Mesothelial cell of epicardium (in vitro differentiated cells): ENCODE measurements at places on chromosomes 5 and 9. TPM values are rescaled to one million over a fixed set of nuclear protein-coding genes. Genes with fewer than 3 reads are reported as not detected.

DNA sequence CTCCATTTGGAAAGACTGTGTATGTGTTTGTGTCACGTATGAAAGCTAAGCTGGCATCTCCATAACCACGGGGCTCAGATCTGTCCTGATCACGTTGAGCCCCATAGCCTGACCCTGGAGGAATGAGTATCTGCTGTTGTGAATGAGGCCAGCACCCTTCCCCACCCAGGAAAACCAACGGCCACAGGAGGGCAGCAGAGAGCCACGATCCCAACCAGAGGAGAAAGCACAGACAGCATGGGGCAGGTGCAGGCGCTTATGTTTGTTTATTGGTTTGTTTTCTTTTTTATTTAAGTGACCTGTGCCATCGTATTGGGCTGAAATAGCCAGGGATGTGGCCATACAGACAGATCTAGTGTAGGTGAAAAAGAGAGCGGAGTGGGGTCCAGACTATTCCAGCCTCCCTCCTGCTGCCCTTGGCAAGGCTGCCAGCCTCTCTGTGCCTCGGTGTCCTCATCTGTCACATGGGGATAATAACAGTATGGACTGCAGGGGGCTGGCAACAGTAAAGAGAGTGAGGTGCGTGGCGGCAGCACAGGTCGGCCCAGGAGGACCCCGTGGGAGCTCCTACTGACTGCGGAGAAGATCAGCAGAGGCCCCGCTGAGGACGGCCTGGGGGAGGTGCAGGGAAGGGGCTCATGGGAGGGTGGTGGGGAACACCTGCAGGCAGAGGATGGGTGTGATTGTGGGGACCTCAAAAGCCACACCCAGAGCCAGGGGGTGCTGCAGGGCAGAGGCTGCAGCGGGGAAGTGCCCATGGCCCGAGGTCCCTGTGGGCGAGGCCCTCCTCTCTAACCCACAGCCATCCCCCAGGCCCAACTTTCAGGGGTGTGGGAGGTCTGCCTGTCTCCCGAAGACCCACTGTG is 12.1 kb downstream of the OR2V2 start:
- H3K4me1 ChIP-seq = peaks cover 9% of the 10 kb centered on the region
- peak; percentile 68 for DNase-seq
- H3K27ac ChIP-seq = peak overlapping the region; percentile 89
- peak overlapping the region; percentile 39 for H3K4me3 ChIP-seq
- H3K27me3 ChIP-seq = peaks cover 56% of the 10 kb centered on the region
- H3K36me3 ChIP-seq = no peaks in the 10 kb centered on the region

DNA sequence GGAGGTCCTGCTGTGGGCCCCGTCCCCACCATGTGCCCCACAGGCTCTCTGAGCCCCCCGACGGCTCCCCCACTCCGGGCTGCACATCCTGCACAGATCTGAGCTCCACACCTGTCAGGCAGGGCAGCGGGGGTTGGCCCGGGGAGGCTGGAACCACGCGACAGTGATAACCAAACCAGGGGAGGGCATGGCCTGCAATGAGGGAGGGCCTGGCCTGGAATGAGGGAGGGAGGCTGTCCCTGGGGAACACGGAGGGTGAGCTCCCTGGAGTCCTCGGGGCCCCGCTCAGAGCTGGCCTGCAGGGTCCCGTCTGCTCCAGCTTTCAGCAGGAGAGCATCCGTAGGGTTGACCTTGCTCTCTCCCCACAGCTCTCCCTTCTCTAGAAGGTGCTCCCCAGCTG is 30.5 kb downstream of the SLC9A3 start:
- no peak for DNase-seq
- peaks cover 72% of the 10 kb centered on the region for H3K27me3 ChIP-seq
- H3K27ac ChIP-seq = no peak overlapping the region
- peaks cover 5% of the 10 kb centered on the region for H3K4me1 ChIP-seq
- H3K36me3 ChIP-seq = no peaks in the 10 kb centered on the region

GRCh38 chr5:55370291-55370925 is 62.6 kb downstream of the MTREX start:
- no peaks in the 10 kb centered on the region for H3K4me1 ChIP-seq
- peak overlapping the region; percentile 26 for H3K27ac ChIP-seq
- DNase-seq = no peak
- H3K36me3 ChIP-seq = peaks cover 57% of the 10 kb centered on the region
- no peaks in the 10 kb centered on the region for H3K27me3 ChIP-seq
- H3K4me3 ChIP-seq = no peak overlapping the region

- DNase-seq = no peak
- H3K36me3 ChIP-seq = no peaks in the 10 kb centered on the region
- H3K27me3 ChIP-seq = no peaks in the 10 kb centered on the region
- peaks cover 53% of the 10 kb centered on the region for H3K4me1 ChIP-seq
These were observed 33.5 kb upstream of the CRB2 start for GRCh38 chr9:123322273-123323195.

DNA sequence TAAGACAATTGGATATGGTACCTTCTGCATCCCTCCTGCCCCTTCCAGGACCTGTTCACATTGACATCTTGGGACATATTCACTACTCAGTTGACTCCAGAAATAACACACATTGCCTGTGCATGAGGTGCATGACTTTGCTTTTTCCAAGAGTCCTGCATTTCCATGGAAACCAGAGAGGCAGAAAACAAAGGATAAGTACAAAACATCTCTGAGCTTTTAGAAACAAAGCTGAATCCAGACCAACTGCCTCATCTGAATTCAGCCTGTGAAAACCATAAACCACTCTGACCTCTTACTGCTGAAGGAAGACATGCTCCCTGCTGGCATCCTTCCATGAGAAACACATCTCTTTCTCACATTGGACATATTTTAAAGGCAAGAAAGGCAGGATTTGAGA is 695.1 kb downstream of the TAF11L14 start:
- DNase-seq = no peak
- H3K36me3 ChIP-seq = peaks cover 6% of the 10 kb centered on the region
- H3K4me1 ChIP-seq = peaks cover 19% of the 10 kb centered on the region

DNA sequence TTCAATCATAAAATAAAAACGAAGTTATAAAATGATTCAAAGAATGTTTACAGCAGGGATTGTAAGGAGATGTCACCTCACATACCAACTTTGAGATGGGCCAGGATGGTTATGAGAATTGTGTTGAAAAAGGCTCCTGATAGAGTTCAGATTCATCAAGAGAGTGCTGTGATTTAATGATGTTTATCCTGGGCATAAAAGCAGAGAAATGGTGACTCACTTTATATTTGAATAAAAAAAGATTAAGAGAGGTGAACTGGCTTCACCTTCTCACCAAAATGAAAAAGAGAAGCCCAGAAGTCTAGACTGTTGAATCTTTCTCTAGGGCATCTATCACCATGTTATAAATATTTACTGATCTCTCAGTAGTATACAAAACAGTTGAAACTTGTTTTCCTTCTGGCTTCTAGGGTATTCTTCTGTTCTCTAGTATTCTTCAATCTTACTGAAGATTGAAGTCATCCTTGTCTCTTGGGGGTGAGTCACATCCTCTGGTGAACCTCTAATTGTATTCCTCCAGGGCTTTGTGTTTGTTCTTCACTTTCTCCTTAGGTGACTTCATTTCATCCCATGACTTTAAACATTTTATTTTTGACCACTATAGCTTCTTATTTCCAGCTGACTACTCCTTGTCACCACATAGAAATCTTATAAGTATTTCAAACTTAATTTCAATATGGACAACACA is 1237.3 kb upstream of the C9orf72 start:
- no peaks in the 10 kb centered on the region for H3K36me3 ChIP-seq
- no peak overlapping the region for H3K27ac ChIP-seq
- H3K4me3 ChIP-seq = no peak overlapping the region
- no peaks in the 10 kb centered on the region for H3K27me3 ChIP-seq

GRCh38 chr9:4016789-4017188 is 283.1 kb downstream of the GLIS3 start:
- no peak overlapping the region for H3K27ac ChIP-seq
- no peaks in the 10 kb centered on the region for H3K27me3 ChIP-seq
- H3K4me1 ChIP-seq = peaks cover 4% of the 10 kb centered on the region
- H3K4me3 ChIP-seq = no peak overlapping the region
- DNase-seq = no peak
- peaks cover 1% of the 10 kb centered on the region for H3K36me3 ChIP-seq

- peaks cover 5% of the 10 kb centered on the region for H3K27me3 ChIP-seq
- H3K4me1 ChIP-seq = peaks cover 24% of the 10 kb centered on the region
- DNase-seq = no peak
These were observed 130.7 kb upstream of the ACO1 start for GRCh38 chr9:32253731-32254130.

- H3K4me1 ChIP-seq = peaks cover 3% of the 10 kb centered on the region
- no peaks in the 10 kb centered on the region for H3K27me3 ChIP-seq
- no peaks in the 10 kb centered on the region for H3K36me3 ChIP-seq
- no peak for DNase-seq
- H3K27ac ChIP-seq = no peak overlapping the region
- H3K4me3 ChIP-seq = no peak overlapping the region
These were observed 127.8 kb upstream of the FBN2 start for GRCh38 chr5:128665747-128666355.

DNA sequence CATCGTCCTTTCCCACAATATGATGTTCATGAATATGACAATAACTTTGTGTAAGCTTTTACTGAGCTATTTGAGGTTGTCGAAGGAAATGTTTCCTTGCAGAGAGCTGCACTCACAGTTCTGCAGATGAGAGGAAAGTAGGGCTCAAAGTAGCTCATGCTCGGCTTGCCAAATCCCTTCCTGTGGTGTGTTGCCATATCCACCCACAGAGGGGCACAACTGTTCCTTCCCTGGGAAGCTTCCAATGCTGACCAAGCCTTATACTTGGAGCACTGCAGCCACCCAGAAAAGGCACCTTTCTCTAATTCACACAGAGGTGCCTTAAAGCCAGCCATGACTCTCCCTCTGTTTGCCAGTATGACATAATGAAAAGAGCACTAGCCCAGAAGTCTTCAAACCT is 390.3 kb downstream of the CAAP1 start:
- peaks cover 25% of the 10 kb centered on the region for H3K27me3 ChIP-seq
- DNase-seq = no peak

DNA sequence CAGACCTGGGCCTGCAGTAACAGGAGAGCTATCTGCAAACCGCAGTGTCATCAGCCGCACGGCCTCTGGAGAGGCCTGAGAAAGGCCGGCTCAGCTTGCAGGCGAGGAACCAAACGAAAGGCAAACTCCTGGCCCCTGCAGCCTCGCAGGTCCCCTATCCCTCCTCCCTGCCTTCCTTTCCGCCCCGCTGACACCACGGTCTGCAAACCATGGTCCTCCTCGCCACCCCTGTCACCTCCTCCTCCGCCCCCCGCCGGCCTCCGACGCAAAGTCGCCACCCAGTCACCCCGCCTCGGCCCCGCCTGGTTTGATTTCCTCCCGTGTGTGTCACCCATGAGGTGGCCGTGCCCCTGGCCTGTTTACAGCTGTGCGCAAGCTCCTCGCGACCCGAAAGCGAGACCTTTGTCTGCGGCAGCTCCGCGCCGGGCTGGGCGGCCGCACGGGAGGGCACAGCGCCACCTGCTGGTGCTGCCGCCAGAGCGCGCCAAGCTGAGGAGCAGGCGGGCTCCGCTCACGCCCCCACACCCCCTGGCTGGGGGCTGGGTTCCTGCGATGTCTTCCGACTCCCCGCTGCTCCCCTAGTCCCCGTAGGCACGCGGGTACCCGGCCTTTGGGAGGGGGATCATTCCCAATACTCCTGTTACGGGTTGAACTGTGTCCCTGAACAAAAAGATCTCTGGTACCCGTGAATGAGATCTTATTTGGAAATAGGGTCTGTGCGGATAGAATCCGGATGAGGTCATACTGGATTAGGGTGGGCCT is 19.4 kb downstream of the GBGT1 start:
- peaks cover 48% of the 10 kb centered on the region for H3K4me1 ChIP-seq
- no peaks in the 10 kb centered on the region for H3K36me3 ChIP-seq
- H3K4me3 ChIP-seq = peak overlapping the region; percentile 76
- peak; percentile 62 for DNase-seq

DNA sequence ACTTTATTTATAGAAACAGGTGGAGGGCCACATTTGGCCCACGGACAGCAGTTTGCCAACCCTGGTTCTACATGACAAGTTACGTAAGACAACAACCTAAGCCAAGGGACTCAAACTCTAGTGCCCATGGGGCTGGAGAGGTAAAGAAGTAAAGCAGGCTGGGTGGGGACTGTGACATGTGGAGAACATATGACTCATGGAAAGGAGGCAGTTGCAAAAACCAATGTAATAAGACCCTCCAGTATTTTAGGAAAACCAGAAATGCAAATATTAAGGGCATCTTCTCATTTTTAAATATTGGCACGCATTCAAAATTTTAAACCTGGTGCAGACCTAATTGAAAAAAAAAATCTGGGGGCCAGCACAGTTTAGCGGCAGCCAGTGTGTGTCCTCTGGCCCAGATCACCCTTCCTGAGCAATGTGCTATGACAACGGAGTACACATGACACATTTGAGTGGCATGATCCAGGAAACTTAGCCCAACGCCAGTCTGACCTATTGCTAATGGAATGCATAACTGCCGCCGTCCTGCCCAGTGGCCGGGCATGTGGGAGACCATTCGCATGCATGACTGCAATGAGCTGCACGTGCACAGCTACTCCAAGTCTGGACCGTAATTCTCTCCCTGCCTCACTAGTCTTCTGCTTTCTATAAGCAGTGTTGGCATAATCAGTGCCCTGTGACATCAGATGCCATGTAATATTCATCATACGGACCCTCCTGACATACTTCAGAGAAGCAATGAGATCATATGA is 97.2 kb downstream of the SH3TC2 start:
- no peak overlapping the region for H3K27ac ChIP-seq
- DNase-seq = no peak
- peaks cover 4% of the 10 kb centered on the region for H3K27me3 ChIP-seq
- H3K4me3 ChIP-seq = no peak overlapping the region
- no peaks in the 10 kb centered on the region for H3K36me3 ChIP-seq
- H3K4me1 ChIP-seq = peaks cover 6% of the 10 kb centered on the region

GRCh38 chr5:22598796-22599195 is 254.3 kb downstream of the CDH12 start:
- H3K36me3 ChIP-seq = no peaks in the 10 kb centered on the region
- H3K4me1 ChIP-seq = peaks cover 3% of the 10 kb centered on the region
- no peak for DNase-seq

DNA sequence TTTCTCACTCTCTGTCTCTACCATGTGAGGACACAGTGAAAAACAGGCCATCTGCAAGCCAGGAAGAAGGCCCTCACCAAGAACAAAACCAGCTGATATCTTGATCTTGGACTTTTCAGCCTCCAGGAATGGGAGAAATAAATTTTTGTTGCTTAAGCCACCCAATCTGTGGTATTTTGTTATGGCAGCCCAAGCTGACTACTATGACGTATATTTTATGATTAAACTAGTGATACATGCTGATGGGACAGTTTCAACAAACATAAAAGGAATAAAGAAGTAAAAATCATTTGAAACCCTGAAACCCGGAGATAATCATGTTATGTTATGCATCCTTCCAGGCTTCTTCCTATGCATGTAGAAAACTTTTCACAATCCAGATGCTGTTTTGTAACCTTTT is 71.5 kb upstream of the ERBIN start:
- no peak for DNase-seq
- H3K27me3 ChIP-seq = peaks cover 21% of the 10 kb centered on the region
- H3K4me1 ChIP-seq = no peaks in the 10 kb centered on the region
- H3K4me3 ChIP-seq = no peak overlapping the region
- H3K27ac ChIP-seq = no peak overlapping the region

The SLC22A5 gene
- total RNA-seq = 27.7 to 31.1 TPM (median 30.8 TPM) in 3 replicates

The GPR151 gene
- total RNA-seq = not detected in 3 replicates

The WNK2 gene
- total RNA-seq = 57.0 to 66.0 TPM (median 57.5 TPM) in 3 replicates

The CER1 gene
- 0.78 to 1.2 TPM (median 1.0 TPM) in 3 replicates for total RNA-seq

The MGAT4B gene
- 131 to 133 TPM (median 131 TPM) in 3 replicates for total RNA-seq
